Fibroblast of mammary gland (primary cell): ENCODE measurements at places on chromosomes 16 and 17.

DNA sequence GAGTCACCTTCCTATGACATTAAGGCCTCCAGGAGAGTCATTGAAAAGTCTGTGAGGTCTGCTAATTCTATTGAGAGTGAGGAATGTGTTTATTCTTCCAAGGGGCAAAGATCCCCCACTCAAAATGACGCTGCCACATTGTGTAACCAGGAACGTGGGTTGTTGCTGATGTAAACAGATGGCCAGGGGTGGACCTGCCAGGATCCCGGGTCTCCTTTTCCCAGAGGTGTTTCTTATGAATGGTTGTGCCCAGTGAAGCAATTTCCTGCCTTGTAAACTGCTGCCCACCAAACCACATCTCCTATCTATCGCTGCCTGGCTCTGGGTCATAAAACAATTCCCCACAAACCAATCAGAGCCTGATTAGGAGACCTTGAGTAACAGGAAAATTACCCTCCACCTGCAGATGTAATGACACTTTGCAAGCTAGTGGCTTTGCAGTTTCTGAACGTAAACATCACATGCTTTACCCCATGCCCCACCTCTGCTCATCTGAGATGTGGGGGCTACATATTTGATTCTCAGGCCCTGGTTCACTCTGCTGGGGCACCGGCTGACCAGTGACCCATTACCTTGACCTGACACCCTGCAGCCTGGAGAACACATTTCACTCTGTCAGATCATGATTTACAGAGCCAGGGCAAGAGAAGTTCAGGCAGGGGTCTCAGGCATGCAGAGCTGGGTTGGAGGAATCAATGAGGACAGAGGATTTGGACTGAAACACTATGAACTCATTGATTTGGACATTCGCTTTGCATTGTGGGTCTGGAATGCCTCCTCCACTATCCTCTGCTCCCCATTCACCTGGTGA, 33.1 kb upstream of the DDX52 start:
- peak; percentile 25 for DNase-seq

DNA sequence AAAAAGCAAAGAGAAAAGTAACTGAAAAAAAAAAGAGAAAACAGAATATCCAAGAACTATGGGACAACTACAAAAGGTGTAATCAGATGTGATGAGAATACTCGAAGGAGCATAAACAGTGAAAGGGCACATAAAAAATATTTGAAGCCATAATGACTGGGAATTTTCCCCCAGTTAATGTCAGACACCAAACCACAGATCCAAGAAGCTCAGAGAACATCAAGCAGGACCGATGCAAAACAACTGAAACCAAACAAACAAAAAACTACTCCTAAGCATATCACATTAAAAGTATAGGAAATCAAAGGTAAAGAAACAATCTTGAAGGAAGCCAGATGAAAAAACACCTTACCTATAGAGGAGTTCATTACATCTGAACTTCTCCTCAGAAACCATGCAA, 27.6 kb upstream of the IRX5 start:
- no peak for DNase-seq

GRCh38 chr17:55806745-55807495, 56.1 kb downstream of the PCTP start:
- no peak for DNase-seq

- DNase-seq: no peak
Observed at GRCh38 chr16:8630255-8630953, 8.9 kb downstream of the METTL22 start.

GRCh38 chr17:63774141-63774968, at the start of gene DDX42:
Gene DDX42, plus strand, starts transcription at chr17:63774170. Its CDS starts 12,880 bp downstream, at chr17:63787050.
- peak; percentile 45 for DNase-seq

- no peak for DNase-seq
Observed at GRCh38 chr17:64786337-64786736, 124.2 kb upstream of the SMURF2 start.

DNA sequence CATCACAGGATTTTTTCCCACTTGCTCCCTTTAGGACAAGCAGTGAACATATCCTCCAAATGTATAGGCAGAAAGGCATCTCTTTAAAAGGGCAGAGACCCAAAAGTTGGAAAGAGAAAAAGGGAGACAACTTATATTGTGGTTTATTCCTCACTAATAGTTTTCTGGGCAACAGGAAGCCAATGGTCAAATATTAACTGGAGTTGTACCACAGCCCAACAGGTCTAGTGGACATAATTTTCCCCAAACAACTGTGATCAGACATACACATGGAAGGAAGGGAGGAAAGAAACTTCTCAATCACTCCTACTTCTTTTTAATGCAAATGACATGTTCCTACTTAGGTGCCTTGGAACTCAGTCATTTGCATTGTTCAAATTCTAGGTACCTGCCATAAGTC, 78.4 kb downstream of the SOX9 start:
- no peak for DNase-seq

DNA sequence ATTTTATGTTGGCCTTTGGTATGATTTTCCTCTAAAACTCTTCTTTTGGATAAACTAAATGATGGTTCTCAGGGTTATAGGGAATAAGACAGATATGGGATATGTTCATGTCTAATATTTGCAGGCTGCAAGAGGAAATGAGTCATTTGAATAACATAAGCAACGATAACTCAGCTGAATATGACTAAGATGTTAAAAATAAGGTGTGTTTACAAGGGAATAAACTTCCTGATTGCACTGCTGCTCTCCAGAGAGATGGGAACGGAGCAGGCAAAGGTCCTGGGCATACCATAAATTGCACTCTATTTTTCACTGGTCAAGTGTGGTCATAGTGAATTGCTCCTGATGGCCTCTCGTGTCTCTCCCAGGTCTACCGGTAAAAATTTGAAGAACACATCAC, 666.2 kb downstream of the TOX3 start:
- peak; percentile 83 for DNase-seq

GRCh38 chr17:55524440-55525220, 13.4 kb upstream of the SMIM36 start:
- DNase-seq: no peak

DNA sequence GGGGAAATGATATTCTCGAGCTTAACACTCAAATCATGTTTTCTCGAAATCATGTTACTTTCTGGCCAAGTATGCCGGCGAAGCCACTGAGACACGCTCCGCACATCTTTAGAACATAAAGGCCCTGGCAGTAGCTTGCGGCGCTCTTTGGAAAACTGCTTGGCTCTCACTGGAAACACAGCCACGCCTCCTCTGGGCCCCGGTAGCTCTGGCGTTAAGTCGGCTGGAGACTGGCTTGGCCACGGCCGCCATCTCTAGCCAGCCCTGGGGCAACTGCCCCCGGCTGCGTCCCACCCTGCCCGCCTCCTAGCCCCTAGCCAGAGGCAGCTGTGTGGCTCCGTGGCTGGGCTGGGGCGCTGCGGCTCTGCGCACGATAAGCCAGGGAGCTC, 9.2 kb upstream of the BAIAP2 start:
- peak; percentile 35 for DNase-seq

GRCh38 chr17:71329310-71330098, 791.3 kb upstream of the SOX9 start:
- DNase-seq: no peak

- DNase-seq: no peak
Observed at GRCh38 chr17:50587571-50587970, 27.1 kb downstream of the CACNA1G start.

- DNase-seq: peak; percentile 86
Observed at GRCh38 chr17:35046740-35047283, 16.7 kb downstream of the RFFL start.

GRCh38 chr16:66399930-66400329, 27.2 kb upstream of the BEAN1 start:
- peak; percentile 32 for DNase-seq
